ENCODE measurements at places on chromosomes 11 and 22.

GRCh38 chr11:208917-209260 is 1.4 kb downstream of the RIC8A start:
- DNase-seq = peak; percentile 23

DNA sequence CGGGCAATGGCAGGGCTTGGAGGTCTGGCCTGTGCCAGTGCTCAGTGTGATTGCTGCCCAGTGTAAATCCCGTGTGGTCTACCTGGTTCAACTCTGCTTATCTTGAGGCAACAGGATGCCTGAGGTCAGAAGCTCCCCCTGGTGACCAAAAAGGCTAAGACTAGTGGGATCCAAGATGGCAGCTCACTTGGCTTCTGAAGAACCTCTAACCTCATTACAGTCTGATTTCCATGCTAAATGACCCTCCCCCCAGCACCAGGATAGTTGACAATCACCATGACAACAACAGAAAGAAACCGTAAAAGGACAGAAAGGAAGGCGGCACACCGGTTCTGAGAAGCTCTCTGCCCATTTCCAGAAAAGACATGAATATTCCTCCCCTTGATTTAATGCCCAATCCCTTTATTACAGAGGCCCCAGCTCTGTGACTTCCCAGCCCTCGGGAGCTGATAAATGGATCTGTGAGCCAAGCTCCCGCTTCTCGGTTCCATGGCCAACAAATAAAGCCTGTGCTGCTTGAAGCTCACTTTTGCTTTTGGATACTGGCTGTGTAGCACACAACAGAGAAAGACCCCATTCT is 398.4 kb downstream of the CTTN start:
- DNase-seq = peak; percentile 70

DNA sequence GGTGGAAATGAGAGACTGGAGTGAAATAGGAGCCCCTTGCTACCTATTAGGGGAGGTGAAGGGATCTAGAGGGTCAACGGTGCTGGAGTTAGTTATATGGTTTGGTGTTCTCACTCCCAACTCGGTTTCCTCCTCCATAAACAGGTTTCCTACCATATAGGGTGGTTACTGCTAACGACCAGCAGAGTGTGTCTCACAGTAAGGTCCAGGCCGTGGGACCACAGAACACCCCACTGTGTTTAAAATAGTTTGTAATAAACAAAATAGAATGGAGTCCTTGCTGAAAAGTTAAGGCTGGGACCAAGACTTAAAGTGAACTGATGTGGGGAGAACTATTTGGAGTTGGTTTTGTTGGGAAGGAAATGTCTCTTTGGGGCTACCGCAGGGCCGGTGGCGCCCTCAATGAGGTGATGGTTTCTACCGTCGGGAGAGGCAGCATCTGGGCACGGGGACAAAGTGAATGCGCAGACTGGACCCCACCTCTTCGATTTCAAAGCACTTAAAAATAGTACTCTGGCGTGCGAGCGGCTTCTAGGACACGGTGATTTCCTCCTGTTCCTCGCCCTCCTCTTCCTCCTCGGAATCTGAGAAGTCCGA is 4.5 kb downstream of the DBX1 start:
- no peak for DNase-seq

- DNase-seq = no peak
These were observed 50.6 kb upstream of the DEUP1 start for GRCh38 chr11:93279851-93280347.

DNA sequence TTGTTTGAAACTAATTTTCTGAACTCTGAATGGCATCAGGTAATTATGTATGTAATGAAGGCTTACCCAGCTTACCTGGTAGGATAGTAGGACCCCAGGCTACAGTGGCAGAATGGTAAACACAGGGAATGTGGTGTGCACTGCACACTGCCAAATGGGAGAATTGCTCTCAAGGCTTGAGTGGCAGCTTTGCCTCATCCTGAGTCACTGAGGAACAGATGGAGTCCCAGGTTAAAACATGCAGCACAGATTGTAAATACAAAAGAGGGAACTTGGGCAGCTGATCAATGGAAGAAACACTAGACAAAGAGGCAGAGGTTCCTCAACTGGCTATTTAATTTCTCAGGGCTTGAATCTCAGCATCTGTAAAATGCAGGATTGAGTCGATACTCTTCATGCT is 24.4 kb downstream of the GPR83 start:
- no peak for DNase-seq

DNA sequence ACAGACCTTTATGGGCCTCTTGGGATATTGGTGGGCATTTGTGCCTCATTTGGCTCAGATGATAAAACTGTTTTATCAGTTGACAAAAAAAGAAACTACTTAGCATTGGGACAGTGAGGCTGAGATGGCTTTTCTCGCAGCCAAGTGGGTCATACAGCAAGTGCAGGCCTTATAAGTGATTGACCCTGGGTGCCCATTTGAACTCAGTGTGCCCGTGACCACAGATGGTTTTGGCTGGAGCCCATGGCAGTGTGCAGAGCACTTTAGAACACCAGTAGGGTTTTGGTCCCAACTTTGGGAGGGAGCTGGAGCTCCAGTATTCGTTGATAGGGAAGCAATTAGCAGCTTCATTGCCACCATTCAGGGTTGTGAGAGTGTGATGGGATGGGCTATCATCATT is 404.5 kb upstream of the LARGE1 start:
- no peak for DNase-seq

- DNase-seq = no peak
These were observed 245.3 kb downstream of the CASP12 start for GRCh38 chr11:104652996-104653395.

GRCh38 chr22:17575681-17576080 is 12.4 kb downstream of the SLC25A18 start:
- DNase-seq = no peak

DNA sequence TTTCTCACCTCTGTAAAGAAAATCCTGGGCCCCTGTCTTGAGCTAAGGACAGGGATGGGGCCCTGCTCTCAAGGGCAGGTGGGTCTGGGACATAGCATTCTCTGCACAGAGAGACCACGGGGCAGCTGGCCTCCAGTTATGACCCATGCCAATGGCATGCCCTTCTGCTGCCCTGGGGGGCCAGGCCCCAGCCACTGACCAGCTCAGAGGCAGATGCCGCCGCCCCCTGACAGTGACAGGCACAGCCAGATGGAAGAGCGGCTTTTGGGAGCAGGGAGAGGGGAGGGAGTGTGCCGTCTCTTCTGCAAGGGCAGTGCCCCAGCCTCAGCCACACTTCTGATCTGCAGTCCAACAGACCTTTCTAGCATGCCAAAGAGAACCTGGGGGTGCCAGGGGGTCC is 114.8 kb upstream of the NAV2 start:
- no peak for DNase-seq

GRCh38 chr11:110187731-110188130 is 94.5 kb downstream of the ZC3H12C start:
- no peak for DNase-seq

GRCh38 chr11:84714316-84714780 is 912.8 kb downstream of the DLG2 start:
- peak; percentile 99 for DNase-seq

- DNase-seq = peak; percentile 75
These were observed 23.4 kb downstream of the KRTAP5-5 start for GRCh38 chr11:1652771-1653540.

DNA sequence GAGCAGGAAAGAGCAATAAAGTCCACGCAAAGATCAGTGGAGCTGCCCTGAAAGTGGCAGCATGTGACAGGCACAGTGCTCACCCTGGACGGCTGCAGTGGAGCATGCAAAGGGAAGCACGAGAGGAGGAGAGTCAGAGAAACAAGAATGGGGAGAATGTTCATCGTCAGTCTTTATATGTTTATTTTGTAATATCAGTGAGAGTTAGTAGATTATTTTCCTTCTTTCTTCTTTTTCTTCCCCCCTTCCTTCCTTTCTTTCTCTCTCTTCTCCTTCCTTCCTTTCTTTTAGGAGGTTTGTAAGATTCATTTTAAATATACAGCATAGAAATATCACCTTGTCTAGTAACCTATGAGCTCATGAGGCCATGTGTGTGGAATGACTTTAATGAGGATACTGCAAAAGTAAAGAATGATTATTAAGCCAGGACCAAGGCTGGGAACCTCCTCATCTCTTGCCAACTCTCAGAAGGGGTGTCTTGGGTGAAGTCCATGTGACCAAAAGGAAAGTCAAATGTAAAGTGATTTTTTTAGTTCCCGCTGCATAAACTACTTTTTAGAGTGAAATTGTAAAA is 321.1 kb downstream of the AASDHPPT start:
- no peak for DNase-seq

GRCh38 chr11:94941131-94941530 is 32.2 kb downstream of the CWC15 start:
- DNase-seq = no peak

- peak; percentile 43 for DNase-seq
These were observed 60.1 kb downstream of the ZNRF3 start for GRCh38 chr22:28943501-28943879.

- DNase-seq = peak; percentile 75
These were observed 10.9 kb downstream of the PIM3 start for GRCh38 chr22:49971232-49972162.

DNA sequence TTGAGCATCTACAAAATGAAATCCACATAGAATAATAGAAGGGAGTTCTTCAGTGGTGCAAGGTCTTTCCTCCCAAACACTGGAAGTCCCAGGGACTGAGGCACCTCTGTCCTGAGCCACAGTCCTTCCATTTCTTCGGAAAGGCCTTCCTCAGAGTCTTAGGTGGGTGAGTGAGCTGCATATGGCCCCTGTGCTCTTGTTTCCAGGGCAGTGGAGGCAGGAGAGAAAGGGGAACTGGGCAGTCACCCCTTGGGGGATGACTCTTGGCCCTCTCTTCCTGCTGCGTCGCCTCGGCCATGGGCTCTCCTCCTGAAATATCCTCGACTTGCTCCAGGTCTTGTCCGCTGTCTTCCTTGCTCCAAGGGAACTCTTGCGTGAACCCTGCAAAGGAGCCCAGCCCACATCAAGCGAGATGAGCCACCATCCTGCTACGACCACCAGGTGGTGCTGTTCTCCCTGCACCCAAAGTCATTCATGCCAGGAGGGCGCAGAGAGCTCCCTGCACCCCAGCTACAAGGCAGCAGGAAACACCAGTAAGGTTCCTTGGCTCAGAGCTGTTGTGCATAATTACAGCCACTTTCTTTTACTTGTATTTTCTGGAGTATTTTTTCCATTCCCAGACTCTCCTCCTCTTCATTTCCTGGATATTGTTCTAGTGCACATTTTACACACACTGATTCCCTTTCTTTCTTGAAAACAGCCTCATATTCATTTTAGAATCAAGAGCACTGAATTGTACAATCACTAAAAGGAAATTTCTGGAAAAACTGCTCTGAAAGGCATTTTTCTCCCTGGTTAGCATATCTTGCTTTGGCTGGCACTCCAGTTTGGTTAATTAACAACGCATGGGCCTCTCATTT is 397.8 kb downstream of the OPCML start:
- peak; percentile 70 for DNase-seq
